ENCODE measurements at places on chromosomes 1 and 21.

DNA sequence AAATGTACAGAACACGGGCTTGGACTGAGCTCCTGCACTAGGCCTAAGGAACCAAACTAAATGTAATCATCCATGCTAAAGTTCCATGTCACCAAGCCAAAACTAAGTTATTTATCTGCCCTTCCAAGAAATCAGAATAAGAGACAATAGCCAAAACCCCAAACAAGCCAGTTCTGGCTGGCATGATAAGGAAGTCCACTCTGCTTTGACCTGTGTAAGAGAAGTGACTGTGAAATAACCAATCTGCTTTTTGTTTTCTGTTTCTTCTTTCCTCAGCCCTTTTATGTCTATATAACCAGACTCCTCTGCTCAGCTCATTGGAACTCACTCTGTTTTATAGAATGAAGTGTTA lies 15.1 kb downstream of the PLPPR5 start:
- no peak for DNase-seq

- DNase-seq = no peak
Observed at GRCh38 chr1:91806769-91807700, 78.9 kb downstream of the TGFBR3 start.

DNA sequence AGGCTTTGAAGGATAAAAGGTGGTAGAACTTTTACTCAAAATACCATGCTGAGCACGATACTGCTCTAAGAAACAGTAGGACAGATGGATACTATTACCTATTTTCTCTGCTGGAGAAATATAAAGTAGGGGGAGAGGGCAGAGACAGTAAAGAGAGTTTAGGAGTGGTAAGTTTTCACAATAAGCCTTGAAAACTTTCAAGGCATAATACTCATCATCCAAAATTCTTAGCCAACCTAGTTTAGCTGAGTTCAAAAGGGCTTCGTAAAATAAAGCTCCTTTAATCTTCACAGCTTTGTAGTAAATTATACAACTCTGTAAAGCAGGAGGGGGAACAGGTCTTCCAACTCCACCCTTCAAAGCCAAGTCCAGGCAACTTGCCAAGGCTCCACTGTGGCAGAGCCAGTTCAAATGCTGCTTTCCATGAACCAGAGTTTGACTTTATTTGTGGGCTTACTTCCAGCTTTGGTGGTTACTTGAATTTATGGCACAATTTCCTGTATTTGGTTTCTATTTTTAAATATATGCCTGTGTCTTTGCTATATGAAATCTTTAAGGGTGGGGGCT lies 15.5 kb downstream of the TEX38 start:
- DNase-seq = no peak

GRCh38 chr1:203915811-203916210 lies 54.4 kb downstream of the SNRPE start:
- no peak for DNase-seq

DNA sequence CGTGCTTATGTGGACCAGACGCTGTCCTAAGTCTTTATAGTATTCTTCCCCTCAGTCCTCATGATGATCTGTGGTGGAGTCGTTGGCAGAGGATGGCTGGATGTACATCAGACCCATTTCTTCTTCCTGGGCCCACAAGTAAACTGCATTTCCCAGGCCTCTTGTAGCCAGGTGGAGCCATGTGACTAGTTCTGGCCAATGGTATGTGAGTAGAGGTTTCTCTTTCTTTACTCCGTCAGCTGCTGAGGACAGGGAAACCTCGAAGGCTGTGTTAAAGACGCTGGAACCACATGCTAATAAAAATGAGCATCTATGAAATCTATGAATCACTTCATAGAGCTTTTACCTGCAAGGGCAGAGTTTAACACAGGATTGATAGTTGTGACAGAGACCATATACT lies 18.7 kb upstream of the ZNF362 start:
- no peak for DNase-seq

GRCh38 chr1:67190410-67190809 lies 24.2 kb downstream of the IL23R start:
- DNase-seq = no peak
